CD4-positive, alpha-beta T cell treated with Interleukin-21 for 1 hour (primary cell): ENCODE measurements at places on chromosomes 11 and 22.

- DNase-seq, result peak; percentile 90
These were observed 697 bp downstream of the TPBGL start for GRCh38 chr11:75241036-75241905.

GRCh38 chr11:43577566-43578264 is 102.8 kb upstream of the HSD17B12 start:
- no peak for DNase-seq

GRCh38 chr22:32265882-32266767 is 11.0 kb upstream of the SLC5A4 start:
- DNase-seq, result peak; percentile 69

DNA sequence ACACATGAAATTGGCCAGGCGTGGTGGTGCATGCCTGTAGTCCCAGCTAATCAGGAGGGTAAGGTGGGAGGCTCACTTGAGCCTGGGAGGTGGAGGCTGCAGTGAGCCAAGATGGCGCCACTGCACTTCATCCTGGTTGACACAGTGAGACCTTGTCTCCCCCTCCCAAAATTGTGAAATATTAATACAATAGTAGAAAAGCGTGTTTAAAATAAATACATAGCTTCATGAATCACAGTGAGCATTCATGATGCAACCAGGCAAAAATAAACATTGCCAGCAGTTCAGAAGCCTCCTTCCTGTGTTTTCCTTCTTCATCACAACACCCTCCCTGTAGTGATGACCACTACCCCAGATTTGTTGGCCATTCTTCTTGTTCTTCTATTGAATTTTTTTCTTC is 4.3 kb upstream of the TEAD1 start:
- DNase-seq, result no peak
